ENCODE measurements at places on chromosomes 5 and 9.

GRCh38 chr5:31759925-31760324 lies 121.0 kb downstream of the PDZD2 start:
- DNase-seq: no peak

- no peak for DNase-seq
These were observed 205.1 kb upstream of the MRPS30 start for GRCh38 chr5:44603496-44604272.

- no peak for DNase-seq
These were observed 25.5 kb downstream of the MTRR start for GRCh38 chr5:7894439-7894838.

DNA sequence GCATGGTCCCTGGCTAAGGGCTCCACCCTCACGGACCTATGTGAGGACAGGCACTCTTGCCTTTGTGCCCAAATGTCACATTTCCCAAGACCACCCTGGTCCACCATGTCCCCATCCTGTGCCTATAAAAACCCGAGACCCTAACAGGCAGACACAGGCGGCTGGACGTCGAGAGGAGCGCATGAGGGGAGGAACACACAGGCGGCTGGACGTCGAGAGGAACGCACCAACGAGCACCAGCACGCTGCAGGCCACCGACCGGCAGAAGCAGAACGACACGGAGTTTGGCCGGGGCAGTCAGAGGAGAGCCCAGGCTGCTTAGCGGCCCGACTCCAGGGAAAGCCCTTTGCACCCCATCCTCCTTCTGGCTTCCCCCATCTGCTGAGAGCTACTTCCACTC lies 119.9 kb downstream of the ADAMTS2 start:
- no peak for DNase-seq

GRCh38 chr5:156409834-156410233 lies 82.9 kb downstream of the SGCD start:
- DNase-seq: no peak

DNA sequence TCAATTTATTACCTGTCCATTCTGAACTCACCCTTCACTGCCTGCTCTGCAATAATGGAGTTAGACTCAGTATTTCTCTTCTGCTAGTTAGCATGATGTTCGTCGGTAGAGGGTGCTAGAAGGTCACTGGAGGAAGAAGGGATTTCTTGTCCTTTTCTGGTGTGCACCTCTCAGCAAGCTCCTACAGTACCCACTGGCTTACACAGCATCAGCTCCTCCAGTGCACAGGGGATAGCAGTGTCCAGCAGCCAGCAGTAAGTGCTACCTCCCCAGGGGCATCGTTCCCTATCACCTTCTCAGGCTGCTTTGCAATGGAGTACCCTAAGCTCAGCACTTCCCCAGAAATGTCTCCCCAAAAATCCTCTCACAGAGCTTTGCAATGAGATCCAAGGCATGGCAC lies 45.9 kb upstream of the APC start:
- DNase-seq: no peak

DNA sequence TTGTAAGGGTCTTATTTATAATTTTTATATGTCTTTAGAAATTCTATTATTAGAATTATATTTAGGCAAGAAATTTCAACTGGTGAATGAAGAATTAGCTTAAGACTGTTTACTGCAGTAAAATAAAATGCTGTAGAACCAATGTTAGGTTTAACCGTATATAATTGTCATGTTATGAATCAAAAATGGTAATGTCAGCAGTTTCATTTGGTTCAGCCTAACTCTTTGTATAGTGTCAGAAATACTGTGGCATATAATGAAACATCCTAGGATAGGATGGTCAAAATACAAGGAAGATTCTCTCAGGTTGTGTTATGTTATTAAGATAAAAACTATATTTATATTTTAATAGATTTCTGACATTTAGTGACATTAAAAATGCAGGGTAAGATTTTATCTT lies 64.4 kb upstream of the EIF4EBP3 start:
- no peak for DNase-seq

DNA sequence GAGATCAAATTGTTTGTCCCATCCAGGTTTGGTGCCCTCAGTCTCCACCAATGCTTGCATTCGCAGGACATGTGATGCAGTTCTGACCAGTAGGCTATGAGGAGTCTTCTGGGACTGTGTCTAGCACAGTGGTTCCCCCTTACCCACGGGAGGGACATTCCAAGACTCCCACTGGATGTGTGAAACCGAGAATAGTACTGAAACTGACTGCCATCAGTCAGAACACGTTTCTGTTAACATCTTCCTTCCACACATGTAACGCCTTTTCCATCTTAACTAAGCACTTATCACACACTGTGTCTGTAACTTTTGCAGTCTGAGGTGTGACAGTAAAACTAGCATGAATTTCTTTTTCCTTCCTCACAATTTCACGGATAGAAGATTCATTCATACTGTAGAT lies 74.7 kb downstream of the PTTG1 start:
- DNase-seq: no peak

GRCh38 chr9:137316012-137316981 lies 14.2 kb upstream of the NRARP start:
- no peak for DNase-seq

DNA sequence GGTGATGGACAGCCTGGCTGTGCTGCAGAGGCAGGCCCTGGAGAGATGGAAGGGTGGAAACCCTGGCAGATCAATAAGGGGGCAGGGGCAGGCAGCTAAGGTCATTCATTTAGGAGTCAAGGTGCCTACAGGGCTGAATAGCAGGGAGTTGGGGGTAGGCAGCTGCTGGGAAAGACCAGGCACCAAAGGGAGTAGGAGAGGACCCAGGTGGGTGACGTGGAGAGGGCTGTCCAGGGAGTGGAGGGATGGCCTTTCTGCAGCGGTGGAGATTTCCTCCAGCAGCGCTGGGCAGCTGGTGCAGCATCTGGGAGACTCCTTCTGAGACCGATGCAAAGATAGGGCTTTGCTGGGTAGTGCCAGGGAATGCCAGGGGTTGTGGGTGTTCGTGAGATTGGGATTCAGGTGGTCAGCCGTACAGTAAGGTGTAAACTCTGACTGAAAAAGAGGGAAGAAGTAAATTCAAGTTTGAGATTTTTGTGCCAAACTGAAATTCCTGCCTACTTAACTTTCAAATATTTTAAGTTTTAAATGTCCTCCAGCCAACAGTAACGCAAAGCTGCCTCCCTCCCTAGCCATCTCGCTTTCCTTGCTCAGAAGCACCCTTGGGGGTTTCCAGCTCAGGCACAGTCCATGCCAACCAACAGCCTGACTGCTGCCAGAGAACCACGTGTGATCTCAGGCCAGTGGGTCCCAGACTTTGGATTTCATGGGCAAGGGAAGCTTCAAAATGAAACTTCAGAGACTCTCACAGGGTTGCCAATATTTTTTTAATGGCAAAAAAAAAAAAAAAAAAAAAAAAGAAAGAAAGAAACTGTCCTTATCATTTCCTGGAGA lies 18.6 kb upstream of the ANGPTL2 start:
- no peak for DNase-seq

DNA sequence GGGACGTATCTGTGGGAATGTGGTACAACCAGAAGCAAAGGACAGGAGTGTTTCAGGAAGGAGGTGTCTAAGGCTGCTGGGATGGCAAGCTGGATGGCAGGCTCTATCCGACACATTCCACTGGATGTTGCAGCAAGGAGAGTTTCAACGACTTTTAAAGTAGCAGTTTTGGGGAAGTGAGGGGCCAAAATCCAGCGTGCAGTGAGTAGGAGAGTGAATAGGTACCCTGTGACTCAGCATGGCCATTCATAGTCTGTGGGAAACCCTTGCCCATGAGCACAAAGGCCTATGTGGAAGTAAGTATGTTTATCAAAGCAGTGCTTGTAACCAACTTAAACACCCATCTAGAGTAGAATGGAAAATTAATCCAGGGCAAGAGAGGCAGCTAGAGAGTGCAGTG lies 664.7 kb downstream of the ACTL7B start:
- no peak for DNase-seq

GRCh38 chr5:11497651-11498050 lies 406.6 kb downstream of the CTNND2 start:
- DNase-seq: no peak

GRCh38 chr9:113978725-113979342 lies 99.3 kb downstream of the AMBP start:
- no peak for DNase-seq

DNA sequence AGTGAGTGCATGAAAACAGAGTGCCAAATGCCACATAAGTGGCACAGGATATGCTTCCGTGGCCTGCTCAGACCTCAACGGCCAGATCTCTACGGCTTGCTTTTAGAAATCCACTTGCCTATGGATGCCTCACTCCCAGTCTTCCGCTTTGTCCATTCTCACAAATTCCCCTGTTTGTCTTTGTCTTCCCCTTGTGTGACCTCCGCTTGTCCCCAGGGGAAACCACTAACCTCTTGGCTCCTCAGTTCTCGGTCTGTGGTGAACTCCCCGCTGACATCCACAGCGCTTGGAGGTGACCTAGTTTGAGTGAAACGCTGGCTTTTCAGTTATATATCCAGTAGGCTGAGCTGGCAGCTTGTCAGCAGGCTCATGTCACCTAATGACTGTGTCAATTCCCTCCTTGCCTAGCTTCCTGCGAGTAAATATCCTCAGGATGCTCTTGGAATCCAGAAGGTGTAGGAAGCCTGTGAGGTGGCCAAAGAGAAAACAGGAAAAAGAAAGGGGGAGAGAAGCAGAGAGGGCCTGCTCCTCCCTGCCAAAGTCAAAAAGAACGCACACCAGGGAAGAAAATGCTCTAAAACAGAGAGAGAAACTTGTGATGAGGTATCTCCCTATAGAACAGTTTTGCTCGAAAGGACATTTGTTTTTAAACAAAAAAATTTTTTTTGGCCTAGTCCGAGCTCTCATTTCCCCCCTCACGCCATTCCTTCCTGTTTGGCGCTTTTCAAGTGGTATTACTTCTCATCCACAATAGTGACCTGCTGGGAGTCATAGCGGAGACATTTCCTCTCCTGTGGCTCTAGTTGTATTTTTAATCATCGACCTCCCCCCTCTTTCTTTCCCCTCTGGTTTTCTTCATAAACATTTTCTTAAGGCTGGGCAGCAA lies 101.6 kb upstream of the SPRY4 start:
- no peak for DNase-seq

DNA sequence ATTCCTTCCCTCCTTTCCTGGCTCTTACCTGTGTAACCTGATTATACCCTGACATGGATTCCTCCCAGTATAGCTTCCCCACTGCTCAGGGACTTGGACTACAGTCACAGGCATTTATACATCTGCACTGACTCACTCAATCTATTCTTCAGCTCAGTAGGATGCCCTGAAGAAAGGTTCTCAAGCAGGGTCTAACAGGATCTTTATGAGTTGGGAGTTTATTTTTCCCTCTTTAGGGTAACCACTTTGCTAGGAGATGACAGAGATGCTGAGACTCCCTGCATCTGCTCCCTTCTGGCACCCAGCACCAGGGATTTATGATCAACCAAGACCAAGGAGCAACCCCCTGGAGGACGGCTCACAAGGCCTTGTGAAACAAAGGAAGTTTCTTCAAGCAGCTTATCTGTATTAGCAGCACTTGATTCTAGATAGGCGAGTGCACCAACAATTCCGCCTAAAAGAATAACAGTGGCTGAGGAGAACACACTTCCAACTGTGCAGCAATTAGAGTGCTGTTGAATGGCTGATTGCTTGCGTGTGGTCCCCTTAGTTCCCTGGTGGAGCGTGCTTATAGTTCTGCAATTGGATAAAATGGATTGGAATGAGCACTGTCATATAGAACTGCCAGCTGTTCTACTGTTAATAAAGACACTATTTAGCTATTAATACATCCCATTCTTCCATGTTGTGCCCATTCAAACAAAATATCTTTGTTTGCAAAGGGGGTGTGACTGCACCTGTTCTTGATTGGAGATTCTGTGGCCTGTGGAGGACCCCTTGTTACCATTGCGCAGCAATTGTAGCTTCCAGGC lies 482.6 kb downstream of the ZNF608 start:
- no peak for DNase-seq

- no peak for DNase-seq
These were observed 9.8 kb downstream of the SMIM23 start for GRCh38 chr5:171795381-171795780.

- DNase-seq: no peak
These were observed 112.2 kb downstream of the PLPPR1 start for GRCh38 chr9:101140764-101141163.

DNA sequence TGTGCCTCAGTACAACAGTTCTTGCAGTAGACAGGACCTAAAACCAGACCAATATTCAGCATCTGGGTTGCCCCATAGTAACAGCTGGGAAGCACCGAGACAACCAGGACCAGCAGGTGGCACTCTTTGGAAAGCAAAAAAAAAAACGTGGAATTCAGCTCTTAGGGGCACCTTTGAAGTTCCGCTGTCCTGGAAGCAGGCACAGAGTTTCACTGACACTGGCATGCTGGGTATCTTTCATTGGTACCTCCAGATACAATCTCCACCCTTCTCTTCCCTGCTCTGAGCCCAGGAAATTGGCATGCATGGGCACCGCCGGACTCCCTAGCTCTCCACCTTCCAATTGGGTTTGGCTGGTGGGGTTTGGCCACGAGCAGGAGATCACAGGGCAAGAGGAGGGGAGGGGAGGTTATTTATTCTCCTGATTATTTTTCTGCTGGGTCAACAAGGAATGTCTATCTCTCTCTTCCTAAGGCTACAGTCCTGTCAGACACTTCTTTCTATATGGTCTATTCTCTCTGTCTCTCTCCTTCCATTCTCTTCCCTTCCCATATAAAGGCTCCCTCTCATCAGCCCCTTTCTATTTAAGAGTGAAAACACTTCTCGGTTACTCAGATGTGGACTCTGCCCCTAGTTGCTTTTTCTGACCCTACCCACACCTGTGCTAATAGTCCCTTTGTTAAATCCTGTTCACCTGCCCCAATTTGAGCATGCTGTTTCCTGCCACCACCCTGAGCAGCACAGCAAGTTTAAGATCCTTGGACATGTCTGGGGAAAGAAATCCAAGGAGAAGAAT lies 1.9 kb upstream of the IDNK start:
- DNase-seq: no peak

- no peak for DNase-seq
These were observed 140.4 kb upstream of the CDH6 start for GRCh38 chr5:31052937-31053658.

DNA sequence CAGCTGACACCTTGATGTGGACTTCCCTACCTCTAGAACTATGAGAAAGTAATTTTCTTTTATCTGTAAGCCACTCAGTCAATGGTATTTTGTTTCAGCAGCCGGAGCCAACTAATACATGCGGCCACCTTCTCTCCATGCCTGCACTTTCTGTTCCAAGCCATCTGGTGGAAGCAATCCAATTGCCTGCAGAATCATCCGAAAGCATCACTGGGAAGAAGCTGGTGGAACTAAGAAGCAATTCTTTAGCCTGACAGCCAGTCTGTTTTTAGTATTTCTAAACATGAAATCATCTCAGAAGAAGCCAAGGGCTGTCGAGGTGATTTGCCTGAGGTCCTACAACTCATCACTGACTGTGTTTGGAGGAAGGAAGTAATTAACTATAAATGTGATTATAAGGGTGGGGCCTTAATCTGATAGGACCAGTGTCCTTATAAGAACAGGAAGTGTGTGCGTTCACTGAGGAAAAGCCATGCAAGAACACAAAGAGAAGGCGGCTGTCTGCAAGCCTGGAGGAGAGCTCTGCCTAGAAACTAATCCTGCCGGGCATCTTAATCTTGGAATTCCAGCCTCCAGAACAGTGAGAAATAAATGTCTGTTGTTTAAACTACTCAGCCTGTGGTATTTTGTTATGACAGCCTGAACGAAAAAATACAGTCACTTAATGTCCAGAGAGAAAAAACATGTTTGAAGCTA lies 49.1 kb downstream of the NXNL2 start:
- DNase-seq: no peak

- DNase-seq: no peak
These were observed 102.5 kb upstream of the SH3GL2 start for GRCh38 chr9:17476401-17476800.

GRCh38 chr9:121709798-121710197 lies 58.4 kb downstream of the DAB2IP start:
- DNase-seq: no peak
